GM12864 (cell line): ENCODE measurements at places on chromosomes 13 and 19.

GRCh38 chr19:55485439-55486011 is 537 bp downstream of the NAT14 start:
- DNase-seq, result no peak

- no peak for DNase-seq
Observed at GRCh38 chr13:99353246-99353600, 46.0 kb upstream of the GPR183 start.

GRCh38 chr19:50380751-50381151 is 3.4 kb upstream of the POLD1 start:
- DNase-seq, result no peak

DNA sequence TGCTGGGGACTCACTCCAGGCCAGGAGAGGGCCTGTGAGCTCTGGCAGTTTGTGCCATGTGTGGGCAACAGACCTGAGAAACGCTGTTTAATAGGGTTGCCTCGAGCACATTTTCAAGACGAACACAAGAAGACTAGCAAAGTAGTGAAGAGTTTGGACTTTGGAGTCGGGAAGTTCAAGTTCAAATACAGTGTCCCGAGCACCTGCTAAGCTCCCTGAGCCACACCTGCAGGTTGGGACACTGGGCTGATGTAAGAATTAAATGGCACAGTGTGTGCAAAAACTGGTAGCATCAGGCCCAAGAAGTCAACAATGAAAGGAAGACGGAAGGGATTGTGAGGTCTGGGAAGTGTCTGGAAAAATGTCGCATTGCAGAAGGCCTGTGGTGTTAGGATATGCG is 112.8 kb upstream of the PABPC3 start:
- DNase-seq, result no peak

DNA sequence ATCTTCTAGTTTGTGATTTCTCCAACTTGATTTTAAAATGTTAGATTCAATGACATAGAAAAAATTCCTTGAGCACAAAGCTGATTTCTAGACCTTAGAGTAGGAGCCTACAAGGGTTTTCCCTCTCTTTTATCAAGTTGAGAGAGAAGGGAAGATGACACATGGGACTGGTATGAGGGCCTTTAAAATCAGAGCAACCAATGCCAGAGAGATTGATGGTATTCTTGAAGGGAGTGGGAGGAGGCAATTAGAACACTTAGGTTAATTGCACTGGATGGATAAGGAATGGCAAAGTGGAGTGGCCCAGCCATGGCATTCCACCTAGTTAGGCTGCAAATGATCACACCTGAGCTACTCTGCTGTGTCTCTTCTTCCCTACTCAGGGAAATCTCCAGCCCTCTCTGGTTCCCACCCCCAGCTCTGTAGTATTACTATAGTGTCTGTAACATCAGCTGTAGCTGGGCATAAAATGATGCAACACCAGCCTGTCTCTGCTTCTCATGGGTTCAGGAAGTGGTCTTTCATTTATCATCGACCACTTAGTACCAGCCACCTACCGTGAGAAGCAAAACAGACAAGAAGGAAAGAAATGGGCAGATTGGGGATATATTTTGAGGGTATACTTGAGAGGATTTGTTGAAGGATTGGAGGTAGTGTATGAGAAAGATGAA is 333.6 kb downstream of the DLEU7 start:
- no peak for DNase-seq

- DNase-seq, result no peak
Observed at GRCh38 chr13:20462533-20462915, 63.1 kb downstream of the CRYL1 start.

GRCh38 chr13:51067706-51068105 is 43.4 kb downstream of the C13orf42 start:
- DNase-seq, result no peak

GRCh38 chr13:81406639-81407292 is 1065.8 kb upstream of the SPRY2 start:
- DNase-seq, result no peak

GRCh38 chr13:30308548-30308947 is 1.2 kb upstream of the KATNAL1 start:
- no peak for DNase-seq

DNA sequence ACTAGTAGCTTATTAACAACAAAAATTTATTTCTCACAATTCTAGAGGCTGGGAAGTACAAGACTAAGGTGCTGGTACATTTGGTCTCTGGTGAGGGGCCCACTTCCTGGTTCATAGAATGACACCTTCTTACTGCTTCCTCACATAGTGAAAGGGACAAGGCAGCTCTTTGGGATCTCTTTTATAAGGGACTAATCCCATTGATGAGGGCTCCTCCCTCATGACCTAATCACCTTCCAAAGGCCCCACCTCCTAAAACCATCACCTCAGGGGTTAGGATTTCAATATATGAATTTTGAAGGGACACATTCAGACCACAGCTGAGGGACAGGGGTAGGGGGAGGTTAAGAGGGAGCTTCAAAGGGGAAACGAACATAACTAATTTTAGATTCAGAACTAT is 20.3 kb downstream of the SPART start:
- no peak for DNase-seq
